ENCODE measurements at places on chromosomes 16 and 17.

DNA sequence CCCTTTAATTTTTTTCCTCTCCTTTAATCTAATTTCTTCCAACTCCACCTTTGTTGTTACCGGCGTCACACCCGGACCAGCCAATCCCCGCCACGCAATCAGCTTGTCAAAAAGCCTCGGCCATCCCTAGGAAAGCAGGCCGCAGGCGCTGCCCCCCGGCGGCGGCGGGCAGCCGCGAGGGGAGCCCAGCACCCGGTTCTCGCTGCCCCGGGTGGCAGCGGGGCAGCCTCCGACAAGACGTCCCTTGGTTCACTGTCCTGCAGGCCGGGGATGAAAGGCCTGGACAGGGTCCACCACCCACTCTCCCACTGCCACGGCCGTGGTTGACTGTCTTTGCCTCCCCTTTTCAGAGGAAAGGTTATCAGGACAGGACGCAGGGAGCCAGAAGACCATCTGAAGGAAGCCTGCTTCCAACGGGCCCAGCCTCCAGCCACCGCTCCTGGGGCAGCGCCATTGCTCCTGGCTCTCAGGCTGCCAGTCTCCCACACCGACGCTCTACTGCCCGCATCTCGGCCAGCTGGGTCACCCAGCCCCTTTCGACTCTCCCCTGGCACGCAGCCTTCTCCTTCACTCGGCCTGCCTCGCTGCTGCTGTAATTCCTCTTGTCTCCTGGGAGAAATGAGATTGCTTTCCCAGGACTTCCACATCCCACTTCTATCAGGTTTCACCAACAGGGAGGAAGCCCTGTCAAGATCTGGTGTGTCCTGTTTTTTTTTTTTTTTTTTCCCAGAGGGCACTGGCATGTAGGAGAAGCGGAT, 2.8 kb upstream of the UBTF start:
- peak; percentile 71 for DNase-seq

GRCh38 chr17:8116776-8117175, 1.5 kb downstream of the ALOXE3 start:
- DNase-seq = no peak

DNA sequence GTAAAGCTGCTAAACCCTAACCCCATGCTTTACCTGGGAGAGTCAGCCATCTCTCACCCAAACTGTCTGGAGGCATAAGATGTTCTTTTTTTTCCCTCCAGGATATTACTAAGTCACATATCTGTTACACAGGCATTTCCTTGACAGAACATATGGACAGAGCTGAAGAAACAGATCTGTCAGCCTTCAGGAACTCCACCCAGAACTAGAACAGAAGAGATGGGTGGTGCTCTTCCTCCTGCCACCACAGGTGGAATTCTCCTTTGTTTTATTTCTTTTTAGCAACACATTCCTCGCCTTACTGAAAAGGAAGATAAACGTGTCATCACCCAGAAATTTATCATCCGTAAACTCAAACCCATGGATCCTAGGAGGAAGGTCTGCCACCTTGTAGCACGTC, 8.8 kb downstream of the MYCBPAP start:
- no peak for DNase-seq

- no peak for DNase-seq
These were observed 40.7 kb downstream of the COTL1 start for GRCh38 chr16:84577034-84577803.
